Stimulated activated CD4-positive, alpha-beta T cell treated with anti-CD3 and anti-CD28 coated beads, Interleukin-1b, Interleukin-23, amount 100 ng/mL, for 24 hours (primary cell): ENCODE measurements at places on chromosomes 5 and 9.

GRCh38 chr5:163105456-163105855 lies 331.9 kb upstream of the CCNG1 start:
- no peak for DNase-seq

GRCh38 chr5:139746691-139747582 lies 48.7 kb upstream of the PSD2 start:
- DNase-seq = peak; percentile 28

- DNase-seq = peak; percentile 78
These were observed 1.4 kb upstream of the ATOSB start for GRCh38 chr9:35116898-35117551.

- no peak for DNase-seq
These were observed 78.2 kb downstream of the FAM114A2 start for GRCh38 chr5:153960269-153961215.

GRCh38 chr5:179201986-179202385 lies 141.8 kb downstream of the ZNF354C start:
- DNase-seq = no peak
